CD4-positive, alpha-beta T cell treated with Interleukin-12 subunit alpha and Interleukin-12 subunit beta, for 1 hour (primary cell): ENCODE measurements at places on chromosomes 12 and 14.

GRCh38 chr12:97308576-97309198, 153.9 kb upstream of the RMST start:
- DNase-seq: peak; percentile 58

DNA sequence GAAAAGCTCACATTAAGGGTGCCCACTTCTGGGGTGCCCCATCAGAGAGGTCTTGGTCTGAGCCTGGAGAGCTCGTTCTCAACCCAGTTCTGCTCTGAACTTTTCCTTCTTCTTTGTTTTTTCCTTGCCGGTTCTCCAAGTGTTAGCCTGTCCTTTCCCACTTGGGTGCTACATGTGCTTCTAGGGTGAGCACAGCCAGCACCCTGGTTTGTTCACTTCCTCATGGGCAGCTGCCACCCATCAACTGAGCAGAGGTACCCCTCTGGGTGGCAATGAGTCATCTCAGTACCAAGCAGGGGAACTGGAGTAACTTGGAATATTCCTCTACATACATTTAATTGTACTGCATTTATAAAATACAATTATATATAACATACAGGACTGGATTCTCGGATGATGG, 3.9 kb upstream of the SYNE3 start:
- DNase-seq: no peak

DNA sequence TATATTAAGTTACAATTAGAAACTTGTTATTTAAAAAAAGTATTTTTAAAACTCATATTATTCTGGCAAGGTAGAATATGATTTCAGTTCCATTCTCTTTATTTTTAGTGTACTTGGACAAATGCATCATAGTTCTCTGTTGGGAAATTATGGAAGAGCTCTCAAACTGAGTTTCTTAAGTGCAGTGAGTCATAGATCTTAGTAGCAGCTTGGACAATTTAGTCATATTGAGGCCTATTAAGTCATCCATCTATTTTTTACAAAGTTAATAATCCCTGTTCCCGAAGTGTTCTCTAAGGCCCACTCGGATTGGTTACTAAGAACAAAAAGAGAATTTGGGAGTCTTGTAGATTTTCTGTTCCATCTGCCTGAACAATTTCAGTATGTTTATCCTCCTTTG, 113.9 kb downstream of the ANO4 start:
- no peak for DNase-seq

DNA sequence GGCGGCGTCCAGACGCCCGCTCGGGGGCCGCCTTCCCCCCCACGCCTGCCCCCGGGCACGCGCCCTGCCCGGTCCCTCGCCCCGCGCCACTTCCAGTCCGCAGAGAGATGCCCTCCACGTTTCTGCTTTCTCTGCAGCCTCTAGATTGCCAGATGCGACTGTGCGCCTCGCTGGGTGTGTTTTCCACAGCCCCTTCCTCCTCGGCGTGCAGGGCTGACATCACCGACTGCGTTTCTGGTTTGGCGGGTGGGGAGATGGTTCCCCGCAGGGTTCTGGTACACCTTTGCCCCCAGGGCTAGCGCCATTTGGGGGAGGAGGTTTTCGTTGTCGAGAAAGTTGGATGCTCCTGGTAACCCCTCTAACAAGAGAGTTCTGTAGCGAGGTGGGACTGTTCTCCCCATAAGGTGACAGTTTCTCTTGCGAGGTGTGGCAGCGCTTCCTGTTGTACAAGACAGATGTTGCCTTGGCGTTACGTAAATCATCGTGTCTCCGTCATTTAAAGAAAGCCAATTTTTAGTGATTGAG, 1.5 kb downstream of the CALM1 start:
- peak; percentile 73 for DNase-seq

DNA sequence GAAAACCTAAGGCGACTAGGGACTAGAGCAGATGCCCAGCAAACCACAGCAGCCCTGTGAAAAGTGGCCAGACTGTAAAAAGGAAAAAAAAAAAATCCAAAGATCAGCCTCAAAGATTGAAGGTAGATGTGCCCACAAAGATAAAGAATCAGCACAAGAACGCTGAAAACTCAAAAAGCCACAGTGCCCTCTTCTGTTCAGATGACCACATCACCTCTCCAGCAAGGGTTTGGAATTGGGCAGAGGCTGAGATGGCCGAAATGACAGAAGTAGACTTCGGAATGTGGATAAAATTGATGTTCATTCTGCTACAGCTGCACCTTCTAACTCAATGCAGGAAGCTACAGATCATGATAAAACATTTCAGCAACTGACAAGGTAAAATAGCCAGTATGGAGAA, 154.4 kb downstream of the GPHN start:
- DNase-seq: no peak

- peak; percentile 71 for DNase-seq
These were observed 139.1 kb downstream of the SPTSSA start for GRCh38 chr14:34322940-34323418.
